ENCODE measurements at places on chromosomes 5 and 9. TPM values are rescaled to one million over a fixed set of nuclear protein-coding genes. Genes with fewer than 3 reads are reported as not detected.
A peak's percentile ranks its signal among the peaks of the same experiment; 100 is the strongest.

GRCh38 chr9:27428551-27428950 is 95.5 kb upstream of the IFNK start:
- peaks cover 2% of the 10 kb centered on the region for H3K27me3 ChIP-seq
- H3K27ac ChIP-seq: no peak overlapping the region
- H3K36me3 ChIP-seq: no peaks in the 10 kb centered on the region
- peaks cover 4% of the 10 kb centered on the region for H3K4me1 ChIP-seq
- no peak overlapping the region for H3K4me3 ChIP-seq

Gene JAKMIP2
- 88.2 TPM for total RNA-seq

Gene CCDC187
- total RNA-seq: 15.8 TPM

GRCh38 chr9:89805571-89806292 is 200.9 kb downstream of the GADD45G start:
- H3K27me3 ChIP-seq: peaks cover 4% of the 10 kb centered on the region
- no peaks in the 10 kb centered on the region for H3K36me3 ChIP-seq
- H3K4me3 ChIP-seq: no peak overlapping the region
- peaks cover 21% of the 10 kb centered on the region for H3K4me1 ChIP-seq

DNA sequence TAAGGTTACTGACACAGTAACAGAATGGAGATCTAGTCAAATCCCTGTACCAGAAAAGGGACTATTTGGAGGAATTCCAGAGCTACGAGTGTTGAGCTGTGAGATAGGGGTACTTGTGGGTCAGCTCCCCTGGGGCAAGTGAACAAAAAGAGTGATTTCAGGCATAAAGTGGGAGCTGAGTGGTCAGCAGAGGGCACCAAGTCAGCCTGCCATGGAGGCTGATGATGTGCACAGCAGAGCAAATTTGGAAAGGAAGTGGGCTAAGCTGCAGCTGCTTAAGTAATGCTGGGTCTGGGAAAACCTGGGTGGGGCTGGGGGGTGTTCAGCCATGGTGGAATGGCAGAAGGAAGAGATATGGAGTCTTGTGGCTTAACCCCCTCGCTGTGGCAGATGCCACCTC is 327.9 kb downstream of the NTRK2 start:
- no peak for DNase-seq
- H3K36me3 ChIP-seq: peaks cover 14% of the 10 kb centered on the region
- H3K4me1 ChIP-seq: no peaks in the 10 kb centered on the region
- no peak overlapping the region for H3K27ac ChIP-seq

DNA sequence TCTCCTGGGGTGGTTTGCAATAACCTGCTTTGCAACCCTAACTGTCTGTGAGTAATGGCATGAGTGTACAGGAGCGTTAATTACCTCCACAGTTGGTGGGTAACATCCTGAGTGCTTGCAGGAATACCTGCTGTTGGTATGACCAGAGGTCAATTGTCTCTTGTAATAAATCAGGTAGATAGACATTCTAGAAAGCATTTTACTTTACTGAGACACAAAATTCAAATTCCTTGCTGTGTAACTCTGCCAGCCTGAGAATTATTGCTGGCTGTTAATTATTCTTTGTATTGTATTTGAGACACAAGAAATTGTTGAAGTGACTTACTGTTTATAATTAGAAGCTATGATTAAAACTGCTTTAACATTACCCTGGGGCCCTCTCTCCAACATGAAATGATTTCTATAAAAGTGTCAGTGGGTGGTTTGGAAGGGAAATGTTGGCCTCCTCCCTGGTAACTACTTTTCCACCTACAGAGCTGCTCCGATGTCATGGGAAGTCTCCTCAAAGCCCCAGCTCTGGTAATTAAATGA is 150.8 kb upstream of the ADCY2 start:
- H3K27ac ChIP-seq: no peak overlapping the region
- H3K36me3 ChIP-seq: no peaks in the 10 kb centered on the region
- no peak for DNase-seq
- peaks cover 3% of the 10 kb centered on the region for H3K4me1 ChIP-seq

GRCh38 chr5:36442796-36443195 is 141.1 kb upstream of the RANBP3L start:
- H3K27me3 ChIP-seq: peaks cover 2% of the 10 kb centered on the region
- no peak overlapping the region for H3K4me3 ChIP-seq
- no peaks in the 10 kb centered on the region for H3K4me1 ChIP-seq
- no peak for DNase-seq
- H3K27ac ChIP-seq: no peak overlapping the region

Gene DEPDC1B
- 8.2 TPM for total RNA-seq

Gene NR6A1
- 51.0 TPM for total RNA-seq

Gene OLFM1
- total RNA-seq: 387 TPM

GRCh38 chr9:133955821-133956411 is 36.2 kb downstream of the VAV2 start:
- peak overlapping the region; percentile 86 for H3K27ac ChIP-seq
- peak; percentile 70 for DNase-seq
- H3K4me3 ChIP-seq: peak overlapping the region; percentile 60
- peaks cover 25% of the 10 kb centered on the region for H3K27me3 ChIP-seq
- peaks cover 46% of the 10 kb centered on the region for H3K4me1 ChIP-seq

Gene PRR16
- total RNA-seq: 0.25 TPM

DNA sequence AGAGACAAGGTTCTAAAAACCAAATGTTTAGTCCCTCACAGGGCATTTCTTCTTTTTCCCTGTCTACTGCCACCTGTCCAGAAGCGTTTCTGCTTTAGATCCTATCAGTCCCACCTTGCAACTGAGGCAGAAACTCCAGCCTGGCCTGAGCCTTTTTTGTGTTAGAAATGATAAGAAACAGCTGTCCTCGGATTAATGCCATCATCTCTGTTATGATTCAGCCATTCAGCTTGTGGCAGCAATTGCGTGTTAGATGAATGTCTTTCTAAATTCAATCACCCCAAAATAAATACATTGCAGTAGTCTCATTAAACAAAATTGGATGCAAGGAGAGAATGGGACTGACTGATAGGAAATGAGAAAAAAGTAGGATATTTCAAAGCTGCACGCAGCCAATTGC is 28.3 kb upstream of the FRMPD1 start:
- no peak overlapping the region for H3K27ac ChIP-seq
- no peaks in the 10 kb centered on the region for H3K36me3 ChIP-seq
- no peak for DNase-seq
- H3K4me1 ChIP-seq: peaks cover 35% of the 10 kb centered on the region
- H3K4me3 ChIP-seq: no peak overlapping the region

GRCh38 chr9:131963072-131964030 is 116.3 kb downstream of the MED27 start:
- no peak overlapping the region for H3K4me3 ChIP-seq
- DNase-seq: no peak
- no peaks in the 10 kb centered on the region for H3K36me3 ChIP-seq
- H3K4me1 ChIP-seq: peaks cover 21% of the 10 kb centered on the region
- H3K27me3 ChIP-seq: no peaks in the 10 kb centered on the region
- H3K27ac ChIP-seq: no peak overlapping the region

- no peak overlapping the region for H3K27ac ChIP-seq
- H3K27me3 ChIP-seq: peaks cover 2% of the 10 kb centered on the region
- DNase-seq: no peak
- H3K36me3 ChIP-seq: no peaks in the 10 kb centered on the region
- peaks cover 2% of the 10 kb centered on the region for H3K4me1 ChIP-seq
Measured at GRCh38 chr9:127837346-127837745, 17.1 kb downstream of the ENG start.

Gene ROPN1L
- not detected for total RNA-seq

Measured in glutamatergic neuron (in vitro differentiated cells).